NCI-H1436 (cell line): ENCODE measurements at places on chromosomes 6 and 20.
A peak's percentile ranks its signal among the peaks of the same experiment; 100 is the strongest.

DNA sequence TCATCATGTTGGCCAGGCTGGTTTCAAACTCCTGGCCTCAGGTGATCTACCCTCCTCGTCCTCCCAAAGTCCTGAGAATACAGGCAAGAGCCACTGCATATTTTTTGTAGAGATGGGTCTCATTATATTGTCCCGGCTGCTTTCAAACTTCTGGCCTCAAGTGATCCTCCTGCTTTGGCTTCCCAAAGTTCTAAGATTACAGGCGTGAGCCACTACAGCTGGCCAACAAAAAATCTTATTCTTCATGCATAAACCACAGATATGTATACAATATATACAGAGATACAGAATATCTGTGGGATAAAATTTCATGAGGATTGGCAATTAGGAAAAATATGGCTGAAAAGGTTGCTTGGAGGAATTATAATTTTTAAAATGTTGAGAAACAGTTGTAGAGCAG, 49.9 kb downstream of the SLC35A1 start:
- no peak for DNase-seq

- DNase-seq = peak; percentile 64
Measured at GRCh38 chr20:20568604-20569205, 143.7 kb downstream of the RALGAPA2 start.

DNA sequence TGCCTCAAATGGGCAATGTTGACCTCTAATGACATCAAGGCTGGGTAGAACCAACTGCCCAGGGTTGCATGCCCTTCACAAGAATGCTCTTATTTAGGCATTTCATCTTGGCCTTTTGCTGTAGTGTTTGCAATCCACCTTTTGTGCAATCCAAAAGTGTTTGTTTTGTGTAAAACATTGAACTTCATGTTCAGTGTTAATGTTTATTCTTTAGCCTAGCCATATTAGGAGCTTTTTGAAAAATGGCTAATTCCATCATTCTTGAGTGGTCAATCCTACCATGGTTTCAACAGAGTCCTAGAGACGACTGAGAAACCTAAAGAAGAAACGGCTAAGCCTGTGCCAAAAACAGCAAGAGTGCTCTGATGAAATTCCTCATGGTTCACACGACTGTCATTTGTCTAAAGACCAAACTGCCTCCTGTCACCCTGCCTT, 279.6 kb upstream of the PRDM1 start:
- no peak for DNase-seq

- no peak for DNase-seq
Measured at GRCh38 chr6:56526860-56527544, 115.7 kb downstream of the DST start.
